ENCODE measurements at places on chromosomes 1 and 21. TPM values are rescaled to one million over a fixed set of nuclear protein-coding genes. Genes with fewer than 3 reads are reported as not detected.

Gene CFAP126
- not detected for polyA plus RNA-seq

Gene CIART
- polyA plus RNA-seq: 6.7 TPM

Gene ANKRD34A
- polyA plus RNA-seq: 1.1 TPM

Gene LDLRAD2
- polyA plus RNA-seq: 1.7 TPM

Gene C1orf87
- not detected for polyA plus RNA-seq

Gene LRRC53
- polyA plus RNA-seq: not detected

Gene SPRR2F
- not detected for polyA plus RNA-seq

Gene C1orf146
- not detected for polyA plus RNA-seq

Gene ACTN2
- polyA plus RNA-seq: 3.2 TPM

Measured in small intestine (tissue), 16 donors.